ENCODE measurements at places on chromosomes 1 and 21. TPM values are rescaled to one million over a fixed set of nuclear protein-coding genes. Genes with fewer than 3 reads are reported as not detected.

The IFI44 gene
- not detected for total RNA-seq

The ACTL8 gene
- total RNA-seq: 0.80 TPM

GRCh38 chr1:40360631-40361030 lies 12.9 kb upstream of the SMAP2 start:
- H3K27me3 ChIP-seq: peaks cover 22% of the 10 kb centered on the region
- H3K4me1 ChIP-seq: peaks cover 3% of the 10 kb centered on the region
- peaks cover 3% of the 10 kb centered on the region for H3K36me3 ChIP-seq
- H3K27ac ChIP-seq: no peak overlapping the region
- no peak overlapping the region for H3K4me3 ChIP-seq

DNA sequence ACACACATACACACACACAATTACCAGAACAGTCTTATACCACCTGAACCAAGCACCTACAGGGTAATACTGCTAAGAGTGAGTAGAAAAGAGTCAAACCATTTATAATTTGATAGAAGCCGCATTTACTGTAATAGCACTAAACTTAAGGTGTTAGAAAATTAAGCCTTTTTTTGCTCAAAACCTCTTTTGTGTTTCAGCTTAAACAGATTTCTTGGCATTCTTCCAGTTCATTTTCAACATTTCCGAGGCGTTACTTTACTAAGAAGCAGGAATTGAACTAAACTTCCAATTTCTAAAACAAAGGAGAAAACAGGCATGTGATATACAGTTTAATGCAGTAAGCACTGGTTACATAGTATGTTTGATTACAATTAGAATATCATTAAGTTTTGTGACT lies 387.2 kb downstream of the NCAM2 start:
- no peak for DNase-seq
- no peaks in the 10 kb centered on the region for H3K4me1 ChIP-seq
- no peak overlapping the region for H3K4me3 ChIP-seq
- H3K27ac ChIP-seq: no peak overlapping the region
- no peaks in the 10 kb centered on the region for H3K27me3 ChIP-seq

GRCh38 chr21:31554511-31555022 lies 104.9 kb upstream of the SOD1 start:
- DNase-seq: no peak
- peaks cover 21% of the 10 kb centered on the region for H3K27me3 ChIP-seq
- H3K36me3 ChIP-seq: no peaks in the 10 kb centered on the region

GRCh38 chr1:118827636-118828035 lies 160.5 kb downstream of the TBX15 start:
- H3K27me3 ChIP-seq: no peaks in the 10 kb centered on the region
- no peaks in the 10 kb centered on the region for H3K4me1 ChIP-seq
- no peak overlapping the region for H3K4me3 ChIP-seq
- no peak overlapping the region for H3K27ac ChIP-seq
- peaks cover 24% of the 10 kb centered on the region for H3K36me3 ChIP-seq
- no peak for DNase-seq

- no peaks in the 10 kb centered on the region for H3K4me1 ChIP-seq
- no peak overlapping the region for H3K4me3 ChIP-seq
- no peaks in the 10 kb centered on the region for H3K27me3 ChIP-seq
- no peak overlapping the region for H3K27ac ChIP-seq
- no peak for DNase-seq
These were observed 123.4 kb downstream of the HLX start for GRCh38 chr1:221002601-221003000.
